ENCODE measurements at places on chromosomes 3 and 15.

- no peak for DNase-seq
These were observed 60.7 kb upstream of the CTNNB1 start for GRCh38 chr3:41138601-41139000.

DNA sequence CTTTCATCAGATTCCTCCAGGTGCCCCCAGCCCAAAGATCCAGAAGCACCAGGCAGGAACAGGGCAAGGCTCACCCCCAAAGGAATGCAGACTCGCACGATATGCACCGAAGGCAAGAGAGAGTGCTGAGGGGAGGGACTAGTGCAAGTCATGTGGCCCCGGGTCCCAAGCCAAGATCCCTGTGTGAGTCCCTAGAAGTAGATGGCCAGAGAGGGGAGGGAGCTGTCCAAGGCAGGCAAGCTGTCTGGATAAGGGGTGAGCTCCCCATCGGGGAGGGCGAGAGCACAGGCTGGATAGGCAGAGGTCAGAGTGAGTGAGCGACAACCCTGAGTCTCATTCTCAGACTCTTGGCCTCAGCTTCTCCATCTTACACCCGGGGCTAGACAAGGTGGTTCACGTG, 171.5 kb upstream of the LINGO1 start:
- DNase-seq, result no peak

DNA sequence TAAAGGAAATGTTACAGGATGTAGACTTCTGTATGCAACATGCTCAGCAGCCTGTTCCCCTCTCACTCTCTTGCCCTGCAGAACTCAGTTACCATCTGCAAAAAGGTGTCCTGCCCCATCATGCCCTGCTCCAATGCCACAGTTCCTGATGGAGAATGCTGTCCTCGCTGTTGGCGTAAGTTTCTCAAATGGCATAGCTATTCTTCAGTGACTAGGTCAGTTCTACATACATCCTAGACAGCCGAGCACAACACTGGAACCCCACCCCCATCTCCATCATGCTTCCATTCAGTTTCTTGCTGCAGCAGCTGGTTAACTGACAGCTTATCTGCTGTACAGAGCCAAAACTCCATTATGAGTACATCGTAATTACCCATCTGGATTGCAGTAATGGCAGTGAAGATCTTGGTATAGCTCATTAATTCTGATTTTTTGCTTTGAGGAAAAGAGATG, 4.5 kb downstream of the THBS1 start:
- DNase-seq, result no peak

DNA sequence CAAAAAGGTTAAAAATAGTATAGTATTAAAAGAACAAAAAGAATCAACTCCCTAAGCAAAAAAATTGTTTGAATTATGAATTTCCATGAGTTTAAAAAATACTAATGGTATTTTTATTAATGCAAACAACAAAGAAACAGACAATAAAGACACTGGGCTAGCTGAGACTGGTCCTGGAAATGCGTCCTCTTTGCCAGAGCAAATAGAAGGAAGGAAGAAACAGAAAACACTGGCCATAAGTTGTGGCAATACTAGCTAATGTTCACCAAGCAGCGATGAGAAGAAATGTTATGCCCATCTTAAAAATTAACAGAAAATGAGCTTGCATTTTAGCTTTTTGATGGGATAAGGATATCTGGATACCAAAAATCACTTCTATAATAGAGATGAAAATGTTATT, 88.6 kb downstream of the TBL1XR1 start:
- DNase-seq, result no peak

- no peak for DNase-seq
These were observed 241.0 kb downstream of the ATP8B4 start for GRCh38 chr15:49877873-49878521.

DNA sequence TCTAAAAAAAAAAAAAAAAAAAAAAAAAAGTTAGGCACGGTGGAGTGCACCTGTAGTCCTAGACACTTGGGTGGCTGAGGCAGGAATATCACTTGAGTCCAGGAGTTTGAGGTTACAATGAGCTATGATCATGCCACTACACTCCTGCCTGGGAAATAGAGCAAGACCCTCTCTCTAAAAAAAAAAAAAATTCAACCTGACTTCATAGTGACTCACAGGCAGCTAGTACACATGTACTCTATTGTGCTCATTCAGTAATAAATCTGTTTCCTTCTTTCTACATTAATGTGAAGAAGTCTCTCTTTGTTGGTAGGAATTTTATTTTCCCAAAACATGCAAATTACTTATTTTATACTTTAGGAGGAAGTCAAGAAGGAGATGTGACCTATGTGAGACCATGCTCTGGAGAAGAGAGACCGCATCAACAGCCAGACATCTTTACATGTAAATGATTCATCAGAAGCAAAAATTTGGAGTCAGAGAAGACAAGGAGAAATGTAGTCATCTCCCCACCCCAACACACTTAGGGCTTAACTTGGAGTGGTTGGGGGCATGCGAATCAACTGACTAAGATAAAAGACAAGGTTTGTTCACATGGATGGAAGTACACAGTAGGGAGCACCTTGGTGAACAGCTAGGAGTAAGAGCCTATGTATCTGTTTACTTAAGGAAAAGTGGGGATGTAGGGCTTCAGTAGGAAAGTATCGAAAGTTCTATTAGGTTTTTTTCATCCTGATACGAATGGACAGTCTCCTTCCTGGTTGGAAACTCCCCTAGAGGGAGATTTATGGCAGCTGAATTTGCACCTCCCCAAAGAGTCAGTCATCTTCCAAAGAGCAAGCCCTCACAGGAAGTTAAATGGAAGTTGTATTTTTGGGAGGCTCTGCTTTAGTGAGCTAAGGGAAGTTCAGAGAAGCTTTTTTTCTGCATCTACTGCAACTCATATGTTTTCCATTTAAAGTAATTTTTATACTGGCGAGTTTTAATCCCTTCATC, 23.0 kb upstream of the NMD3 start:
- DNase-seq, result no peak

GRCh38 chr3:107562969-107563529, 40.3 kb downstream of the BBX start:
- DNase-seq, result no peak

- DNase-seq, result no peak
These were observed 30.1 kb downstream of the ISL2 start for GRCh38 chr15:76366714-76367113.

GRCh38 chr15:91488452-91488851, 365.1 kb upstream of the SLCO3A1 start:
- no peak for DNase-seq
